ENCODE measurements at places on chromosomes 3 and 15.

DNA sequence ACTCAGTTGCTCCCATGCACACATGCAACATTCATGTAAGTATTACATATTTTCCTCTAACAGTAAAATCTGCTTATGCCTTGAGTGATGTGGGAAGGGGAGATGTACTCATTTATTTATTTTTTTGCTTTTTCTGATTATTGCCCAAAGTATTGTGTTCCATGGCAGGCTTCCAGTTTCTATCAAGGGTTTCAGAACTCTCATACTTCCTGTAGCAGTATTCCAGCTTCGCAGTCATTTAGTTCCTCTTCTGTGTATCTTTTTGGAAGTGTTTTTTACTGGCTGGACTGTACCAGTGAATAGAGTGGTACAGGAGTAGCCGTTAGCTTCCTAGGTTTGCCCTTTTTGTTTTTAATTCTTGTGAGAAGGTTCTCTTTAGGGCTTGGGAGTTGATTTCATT is 26.9 kb downstream of the RAB11A start:
- DNase-seq, result no peak

GRCh38 chr15:27050163-27050562 is 79.2 kb downstream of the GABRG3 start:
- DNase-seq, result no peak

DNA sequence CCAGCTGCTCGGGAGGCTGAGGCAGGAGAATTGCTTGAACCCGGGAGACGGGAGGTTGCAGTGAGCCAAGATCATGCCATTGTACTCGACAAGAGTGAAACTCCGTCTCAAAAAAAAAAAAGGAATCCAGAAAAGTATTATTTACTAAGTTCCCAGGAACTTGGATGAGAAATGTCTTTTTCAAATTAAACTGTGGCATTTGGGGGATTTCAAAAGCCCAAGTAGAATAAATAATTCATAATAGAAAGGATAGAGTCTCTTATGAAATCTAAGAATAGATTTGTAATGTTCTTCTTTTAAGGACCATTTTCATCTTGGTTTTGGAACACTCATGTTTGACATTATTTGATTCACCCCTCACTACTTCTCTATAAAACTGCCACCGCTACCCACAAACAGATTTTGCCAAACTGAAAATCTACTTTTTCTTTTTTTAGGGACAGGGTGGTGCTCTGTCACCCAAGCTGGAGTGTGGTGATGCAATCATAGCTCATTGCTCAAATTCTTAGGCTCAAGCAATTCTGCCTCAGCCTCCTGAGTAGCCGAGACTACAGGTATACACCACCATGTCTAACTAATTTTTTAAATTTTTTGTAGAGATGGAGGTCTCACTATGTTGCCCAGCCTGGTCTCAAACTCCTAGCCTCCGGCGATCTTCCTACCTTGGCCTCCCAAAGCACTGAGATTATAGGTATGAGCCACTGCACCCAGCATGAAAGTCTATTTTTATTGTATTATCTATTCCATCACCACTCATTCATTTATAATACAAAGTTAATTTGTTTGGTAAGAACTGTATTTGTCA is 99.3 kb downstream of the SENP2 start:
- no peak for DNase-seq

DNA sequence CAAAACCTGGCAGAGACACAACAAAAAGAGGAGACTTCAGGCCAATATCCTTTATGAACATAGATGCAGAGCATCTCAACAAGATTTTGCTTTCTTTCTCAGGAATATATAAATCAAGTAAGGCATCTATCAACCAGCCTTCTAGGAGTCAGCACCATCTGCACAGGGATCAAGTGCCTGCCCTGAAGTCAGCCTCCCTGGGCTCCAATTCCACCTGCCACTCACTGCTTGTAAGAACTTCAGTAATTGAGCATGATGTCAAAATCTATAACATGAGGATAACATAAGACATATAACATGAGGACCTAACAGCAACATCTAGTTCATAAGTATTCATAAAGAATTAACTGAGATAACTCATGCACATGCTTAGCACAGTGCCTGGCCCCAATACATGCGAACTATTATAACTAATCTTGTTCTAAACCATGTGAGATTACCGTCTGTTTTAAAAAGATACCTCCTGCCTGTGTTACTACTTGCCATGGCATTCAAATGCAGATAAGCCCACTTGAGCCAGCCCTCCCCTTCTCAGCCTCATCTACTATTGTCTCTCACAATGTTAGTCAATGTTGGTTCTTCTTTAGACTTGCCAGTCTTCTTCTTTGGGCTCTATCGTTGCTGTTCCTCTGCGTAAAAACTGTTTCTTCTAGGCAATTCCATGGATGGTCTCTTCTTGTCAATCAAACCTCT is 91.6 kb downstream of the PLD1 start:
- peak; percentile 13 for DNase-seq

DNA sequence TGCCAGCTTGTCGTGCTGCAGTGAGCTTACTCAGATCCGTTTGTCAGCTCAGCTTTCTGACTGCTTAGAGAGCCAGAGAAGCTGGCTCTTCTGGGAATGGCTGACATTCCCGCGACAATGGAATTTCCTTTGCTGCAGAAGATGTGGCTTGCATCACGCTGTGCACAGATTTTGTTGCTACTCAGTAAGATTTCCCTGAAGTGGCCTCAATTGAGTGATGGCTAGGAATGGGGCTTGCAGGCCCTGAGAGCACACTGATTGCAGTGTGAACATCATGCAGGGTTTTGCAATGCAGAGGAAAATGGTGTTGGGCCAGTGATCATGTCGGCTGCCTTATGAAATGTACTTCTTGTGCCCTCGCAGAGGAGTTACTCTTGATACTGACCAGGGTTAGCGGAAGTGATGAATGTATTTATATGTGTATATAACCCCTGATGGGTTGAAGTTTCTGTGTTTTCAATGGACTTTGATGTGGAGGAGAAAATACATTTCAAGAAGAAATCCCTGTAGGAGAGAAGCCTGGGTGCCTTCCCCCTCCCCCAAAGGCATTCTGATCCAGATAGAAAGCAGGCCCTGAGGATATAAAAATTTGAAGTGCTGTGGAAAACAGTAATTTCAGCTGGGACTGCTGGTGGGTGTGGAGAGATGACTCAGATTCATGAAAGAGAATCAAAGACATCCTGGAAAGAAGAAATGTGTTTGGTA is 102.5 kb upstream of the PDZRN3 start:
- DNase-seq, result no peak

DNA sequence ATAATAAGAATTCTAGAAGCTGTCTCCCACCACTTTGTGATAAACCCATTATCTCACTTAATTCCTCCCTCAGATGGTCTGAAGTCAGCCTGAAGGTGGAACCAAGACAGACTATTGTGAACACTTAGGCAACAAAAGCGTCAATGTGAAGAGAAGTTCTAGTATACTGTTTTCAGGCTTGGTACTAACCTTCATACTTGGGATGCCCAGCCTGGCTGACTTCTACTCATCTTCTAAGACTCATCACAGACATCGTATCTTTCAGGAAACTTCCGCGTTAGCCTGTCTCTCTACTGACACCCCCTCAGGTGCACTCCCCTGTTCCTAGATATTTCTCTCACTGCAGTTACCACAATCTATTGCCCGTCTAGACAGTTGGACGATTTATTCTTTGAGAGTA is 201.2 kb downstream of the SATB1 start:
- DNase-seq, result no peak

DNA sequence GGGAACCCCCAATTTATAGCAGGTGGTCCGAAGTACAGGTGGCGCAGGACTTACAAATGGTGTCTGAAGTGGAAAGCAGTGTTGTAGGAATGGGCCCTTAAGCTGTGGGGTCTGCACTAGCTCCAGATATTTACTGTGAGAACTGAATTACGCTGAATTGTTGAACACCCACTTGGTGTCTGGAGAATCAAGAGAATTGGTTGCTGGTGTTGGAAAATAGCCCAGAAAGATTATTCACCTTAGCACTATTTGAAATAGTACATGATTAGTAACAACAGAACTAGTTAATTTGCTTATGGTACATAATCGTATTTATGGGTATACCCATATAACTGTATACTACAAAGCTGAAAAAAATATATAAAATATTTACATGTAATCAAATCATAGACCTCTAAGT is 64.8 kb downstream of the ADAM10 start:
- no peak for DNase-seq

- DNase-seq, result no peak
Measured at GRCh38 chr3:117567382-117567781, 857.8 kb downstream of the TUSC7 start.

- no peak for DNase-seq
Measured at GRCh38 chr15:66241087-66241907, 12.3 kb downstream of the MEGF11 start.

GRCh38 chr3:30017901-30018300 is 588.5 kb upstream of the TGFBR2 start:
- no peak for DNase-seq

GRCh38 chr3:39469945-39470344 is 2.5 kb downstream of the MOBP start:
- no peak for DNase-seq

DNA sequence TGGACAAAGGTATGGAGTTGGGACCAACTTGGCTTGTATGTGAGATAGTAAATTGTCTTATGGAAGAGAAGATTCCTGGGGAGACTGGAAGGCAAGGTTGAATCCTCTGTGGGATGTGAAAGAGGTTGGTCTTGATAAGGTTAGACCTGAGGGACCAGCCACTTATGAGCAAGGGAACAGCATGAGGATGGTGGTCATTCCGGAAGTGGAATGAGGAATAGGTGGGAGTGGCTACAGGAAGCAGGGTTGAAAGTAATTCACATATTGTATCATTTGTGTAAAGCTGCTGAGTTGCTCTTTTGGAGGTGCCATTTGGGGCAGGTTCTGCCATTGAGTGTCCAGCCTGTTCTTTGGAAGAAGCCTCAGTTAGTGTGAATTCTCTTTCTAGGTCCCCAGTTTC is 13.2 kb downstream of the USP13 start:
- DNase-seq, result peak; percentile 66

DNA sequence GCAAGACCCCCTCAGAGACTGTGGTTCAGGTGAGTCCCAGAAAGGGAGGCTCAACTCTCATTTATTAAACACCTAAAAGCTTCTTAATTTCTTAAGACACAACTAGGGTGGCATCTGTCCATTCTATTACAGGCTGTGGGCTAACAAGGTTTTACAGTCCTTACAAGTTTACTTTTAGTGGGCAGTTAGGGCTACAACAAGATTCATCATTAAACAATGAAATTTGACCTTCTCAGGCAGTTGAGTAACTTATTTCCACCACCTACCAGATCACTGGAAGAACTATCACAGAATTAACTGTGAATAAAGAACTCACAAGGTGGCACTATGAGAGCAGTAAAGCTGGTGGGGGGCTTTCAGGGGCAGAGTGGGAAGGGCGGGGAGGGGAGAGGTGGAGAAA is 132.6 kb downstream of the PLD1 start:
- no peak for DNase-seq

DNA sequence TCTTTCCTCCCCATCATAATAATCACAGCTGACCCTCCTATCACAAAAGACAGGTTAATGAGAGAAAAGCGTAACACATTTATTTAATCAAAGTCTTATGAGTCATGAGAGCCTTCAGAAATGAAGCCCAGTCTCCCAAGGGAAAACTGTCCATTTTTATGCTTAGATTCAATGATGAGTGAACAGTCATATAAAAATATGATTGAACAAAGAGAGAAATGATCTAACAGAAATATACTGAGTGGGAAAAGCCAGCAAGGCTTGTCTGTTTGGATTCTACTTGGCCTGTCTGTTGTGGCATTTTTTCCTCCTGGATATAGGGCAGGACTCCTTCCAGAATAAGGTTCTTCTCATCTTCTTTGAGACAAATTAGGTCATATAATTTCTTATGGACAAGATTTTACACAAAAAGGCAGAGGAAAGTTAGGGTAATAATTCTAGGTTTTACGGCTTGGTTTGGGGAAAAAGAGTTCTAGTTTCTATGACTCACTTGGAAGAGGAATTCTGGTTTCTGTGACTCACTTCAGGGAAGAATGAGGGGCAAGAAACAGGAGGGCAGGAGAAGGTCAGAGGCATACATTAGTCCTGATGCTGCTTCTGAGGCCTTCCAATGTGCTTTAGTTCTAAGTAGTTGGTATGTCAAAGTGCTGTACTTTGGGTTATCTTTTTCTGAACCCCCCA is 534.2 kb downstream of the ZIC1 start:
- DNase-seq, result no peak

GRCh38 chr3:30102356-30102755 is 504.0 kb upstream of the TGFBR2 start:
- no peak for DNase-seq

DNA sequence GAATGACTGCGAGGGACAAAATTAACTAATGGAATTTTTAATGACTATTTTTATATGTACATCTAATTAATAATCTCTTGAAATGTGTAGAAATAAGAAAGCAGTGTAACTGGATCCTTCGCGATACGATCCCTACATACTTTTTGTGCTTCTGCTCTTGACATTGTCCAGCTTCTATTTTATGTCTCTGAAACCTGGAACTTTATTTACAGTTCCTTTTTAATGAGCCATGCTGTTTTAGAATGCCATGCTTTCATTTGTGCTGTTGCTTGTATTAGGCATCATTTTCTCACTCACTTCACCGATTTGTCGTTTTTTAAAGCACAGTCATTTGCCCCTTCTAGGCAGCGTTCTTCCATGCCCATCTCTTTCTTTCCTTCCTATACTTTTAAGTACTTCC is 301.3 kb downstream of the EDEM1 start:
- no peak for DNase-seq

GRCh38 chr3:12869035-12869621 is 27.8 kb upstream of the RPL32 start:
- DNase-seq, result peak; percentile 50

DNA sequence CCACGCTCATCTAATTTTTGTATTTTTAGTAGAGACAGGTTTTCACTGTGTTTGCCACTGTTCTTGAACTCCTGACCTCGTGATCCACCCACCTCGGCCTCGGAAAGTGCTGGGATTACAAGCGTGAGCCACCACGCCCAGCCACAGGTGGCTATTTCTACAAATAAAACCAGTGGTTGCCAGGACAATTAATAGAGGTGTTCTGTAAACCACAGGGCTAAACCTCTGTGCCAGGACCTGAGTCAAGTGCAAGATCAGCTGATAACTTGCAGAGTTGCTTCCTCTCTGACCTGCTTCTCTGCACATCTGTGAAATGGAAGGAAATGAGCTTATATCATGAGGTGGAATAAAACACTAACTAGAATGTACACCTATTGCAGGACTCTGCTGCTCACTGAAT is 72.8 kb downstream of the CD200R1L start:
- no peak for DNase-seq

DNA sequence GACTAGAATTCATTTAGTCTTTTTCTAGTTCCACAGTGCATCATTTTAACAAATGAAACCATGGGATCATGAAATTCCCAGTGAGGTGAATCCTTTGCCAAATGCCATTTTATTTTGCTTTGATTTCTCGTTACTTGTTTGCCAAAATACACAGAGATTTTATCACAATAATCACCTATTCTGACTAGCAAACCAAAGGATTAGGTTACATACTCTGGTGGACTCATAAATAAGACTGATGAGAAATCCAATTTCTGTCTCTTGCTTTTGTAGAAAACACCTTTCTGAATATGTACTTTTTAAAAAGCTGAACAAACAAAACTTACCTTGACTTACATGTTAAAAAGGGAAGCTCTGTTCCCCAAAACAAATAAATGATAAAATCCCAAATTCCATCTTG is 12.2 kb downstream of the ERC2 start:
- DNase-seq, result no peak
